ENCODE measurements at places on chromosomes 5 and 9.

GRCh38 chr9:35734096-35734495 is 1.6 kb downstream of the CREB3 start:
- no peak for DNase-seq

- DNase-seq = no peak
Observed at GRCh38 chr5:17230808-17231525, 13.5 kb downstream of the BASP1 start.

- no peak for DNase-seq
Observed at GRCh38 chr5:158923799-158924551, 175.7 kb downstream of the EBF1 start.

- peak; percentile 48 for DNase-seq
Observed at GRCh38 chr9:4297786-4298254, 2.0 kb downstream of the GLIS3 start.

DNA sequence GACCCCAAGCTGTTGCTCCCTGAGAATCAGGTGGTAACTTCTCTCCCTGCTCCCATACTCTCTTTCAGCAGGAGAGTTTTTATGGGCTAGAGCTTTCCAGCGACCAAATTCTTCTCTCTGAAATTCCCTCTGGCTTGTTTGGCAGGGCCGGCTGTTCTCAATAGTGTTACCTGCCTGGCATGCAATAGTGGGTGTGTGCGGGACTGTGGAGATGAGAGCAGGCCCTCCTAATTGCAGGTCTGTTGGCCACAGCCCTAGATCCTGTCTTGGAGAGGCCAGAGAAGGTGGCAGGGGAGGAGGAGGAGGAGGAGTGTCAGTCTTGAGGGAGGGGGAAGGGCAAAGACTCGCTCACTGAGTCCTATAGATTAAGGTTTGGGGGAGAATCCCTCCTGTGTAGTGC is 29.5 kb downstream of the AQP7 start:
- no peak for DNase-seq

GRCh38 chr5:181171782-181172181 is 24.4 kb downstream of the OR2V2 start:
- DNase-seq = no peak

GRCh38 chr5:130689831-130690230 is 475.2 kb downstream of the HINT1 start:
- no peak for DNase-seq

- DNase-seq = no peak
Observed at GRCh38 chr9:125513668-125514413, 193.2 kb downstream of the MAPKAP1 start.

GRCh38 chr5:113524927-113525326 is 11.4 kb downstream of the YTHDC2 start:
- DNase-seq = no peak

GRCh38 chr5:14925326-14925725 is 53.7 kb upstream of the ANKH start:
- no peak for DNase-seq

GRCh38 chr5:172640822-172641358 is at the start of gene NEURL1B:
Gene NEURL1B, plus strand, starts transcription at chr5:172641263. Its CDS starts 144 bp downstream, at chr5:172641407.
- no peak for DNase-seq

DNA sequence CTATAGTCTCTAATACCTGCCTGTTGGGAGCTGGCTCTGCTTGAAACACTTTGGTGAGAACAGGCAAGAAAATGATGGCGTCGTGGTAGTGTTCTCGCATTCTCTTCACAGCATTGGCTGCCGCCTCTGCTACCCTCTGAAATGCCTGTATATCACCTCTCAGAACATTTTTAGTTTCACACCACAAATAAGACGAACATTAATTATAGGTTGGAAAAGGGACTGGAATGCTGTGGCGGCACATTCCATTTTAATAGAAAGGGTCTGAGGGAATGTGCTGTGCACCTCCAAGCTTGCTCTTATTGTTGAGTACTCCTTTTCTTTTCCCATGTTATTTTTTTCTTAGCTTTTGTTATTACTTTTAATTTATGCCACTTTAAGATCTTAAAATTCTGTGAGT is 134.6 kb upstream of the HMHB1 start:
- no peak for DNase-seq

DNA sequence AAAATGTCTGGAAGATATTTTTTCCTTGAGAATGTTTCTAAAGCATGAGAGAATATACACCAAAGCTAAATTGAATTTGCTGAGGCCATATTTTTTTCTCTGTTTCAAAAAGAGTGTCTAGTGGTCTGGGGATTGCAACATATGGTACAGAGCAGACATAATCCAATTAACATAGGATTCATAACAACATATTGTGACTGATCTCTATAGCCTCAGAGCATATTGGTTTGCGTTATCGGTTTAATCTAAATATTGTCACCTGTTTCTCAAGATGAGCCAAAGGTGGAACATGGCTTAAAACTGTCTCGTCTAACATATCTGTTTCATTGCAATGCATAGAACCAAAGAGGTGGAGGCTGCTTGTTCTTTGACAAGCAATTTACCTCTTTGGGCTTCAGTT is 3.9 kb downstream of the PPP3R2 start:
- DNase-seq = no peak

DNA sequence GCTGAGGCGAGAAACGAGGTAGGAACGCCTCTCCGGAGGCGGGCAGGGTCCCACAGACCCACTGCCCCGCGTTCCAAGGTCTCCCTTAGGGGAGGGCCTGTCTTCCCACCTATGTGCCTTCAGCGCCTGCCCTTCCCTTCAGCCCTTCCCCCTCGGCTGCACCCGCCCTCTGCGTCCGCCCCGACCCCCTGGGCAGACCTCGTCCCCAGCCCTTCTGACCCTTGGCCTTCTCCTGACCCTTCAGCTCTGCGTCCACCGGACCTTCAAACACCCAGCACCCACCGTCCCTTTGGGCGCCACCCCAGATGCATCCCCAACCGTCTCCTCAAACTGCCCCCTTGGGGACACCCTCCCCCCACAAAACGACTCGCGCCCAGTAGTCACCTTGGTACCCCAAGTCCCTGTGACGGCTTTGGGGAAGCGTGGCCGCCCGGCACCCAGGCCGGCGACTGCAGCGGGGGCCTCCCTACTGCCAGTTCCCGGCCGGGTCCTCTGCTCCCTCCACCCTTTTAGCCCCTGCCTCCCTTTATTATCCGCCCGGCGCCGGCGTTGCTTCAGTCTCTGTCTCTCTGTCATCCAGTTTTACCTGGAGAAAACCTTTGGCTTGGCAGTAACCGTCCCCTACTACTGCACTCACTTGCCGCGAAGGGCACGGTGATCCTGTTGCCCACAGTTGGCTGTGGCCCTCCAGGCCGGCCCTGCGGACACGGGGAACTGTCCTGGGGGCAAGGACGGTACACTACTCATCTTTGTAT is 421 bp downstream of the RUSC2 start:
- no peak for DNase-seq

GRCh38 chr5:176396330-176396729 is 7.8 kb downstream of the HIGD2A start:
- DNase-seq = no peak

DNA sequence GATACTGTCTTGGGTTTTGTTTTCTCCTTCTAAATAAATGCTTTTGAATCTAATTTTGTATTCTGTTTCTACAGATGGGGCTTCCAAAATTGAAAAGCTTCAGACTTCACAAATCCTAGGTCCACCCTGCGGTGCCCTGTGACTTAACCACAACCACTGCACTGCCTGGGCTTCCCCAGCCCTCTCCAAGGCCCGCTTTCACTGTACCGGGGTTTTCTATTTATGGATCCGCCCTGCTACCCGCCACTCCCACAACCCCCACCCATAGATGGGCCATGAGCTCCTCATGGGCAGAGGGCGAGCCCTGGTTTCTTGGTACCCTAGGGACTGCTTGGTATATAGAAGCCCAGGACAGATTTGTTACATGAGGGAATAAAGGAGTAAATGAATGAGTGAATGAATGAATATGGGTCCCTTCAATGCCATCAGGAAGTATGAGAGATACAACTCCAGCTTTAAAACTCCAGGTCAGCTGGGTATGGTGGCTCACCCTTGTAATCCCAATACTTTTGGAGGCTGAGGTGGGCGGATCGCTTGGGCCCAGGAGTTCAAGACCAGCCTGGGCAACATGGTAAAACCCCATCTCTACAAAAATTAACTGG is 39.8 kb upstream of the NEK6 start:
- no peak for DNase-seq

DNA sequence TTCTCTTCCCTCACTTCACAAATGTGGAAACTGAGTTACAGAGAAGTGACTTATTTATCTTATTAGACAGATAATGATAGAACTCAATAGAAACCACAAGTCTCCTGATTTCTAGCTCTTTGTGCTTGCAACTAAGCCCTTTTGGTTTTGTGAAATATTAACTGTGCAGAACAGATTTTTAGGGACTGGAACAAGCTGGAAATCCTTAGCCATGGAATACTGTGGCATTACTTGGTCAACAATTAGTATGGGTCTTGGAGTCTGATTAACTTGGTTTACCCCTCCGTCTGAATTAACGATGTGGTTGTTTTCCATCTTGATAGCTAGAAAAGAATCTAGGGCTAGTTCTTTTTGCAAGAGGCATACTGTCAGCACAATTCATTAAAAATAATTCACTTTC is 584 bp upstream of the KLF9 start:
- no peak for DNase-seq
